ENCODE measurements at places on chromosomes 2 and 18.

DNA sequence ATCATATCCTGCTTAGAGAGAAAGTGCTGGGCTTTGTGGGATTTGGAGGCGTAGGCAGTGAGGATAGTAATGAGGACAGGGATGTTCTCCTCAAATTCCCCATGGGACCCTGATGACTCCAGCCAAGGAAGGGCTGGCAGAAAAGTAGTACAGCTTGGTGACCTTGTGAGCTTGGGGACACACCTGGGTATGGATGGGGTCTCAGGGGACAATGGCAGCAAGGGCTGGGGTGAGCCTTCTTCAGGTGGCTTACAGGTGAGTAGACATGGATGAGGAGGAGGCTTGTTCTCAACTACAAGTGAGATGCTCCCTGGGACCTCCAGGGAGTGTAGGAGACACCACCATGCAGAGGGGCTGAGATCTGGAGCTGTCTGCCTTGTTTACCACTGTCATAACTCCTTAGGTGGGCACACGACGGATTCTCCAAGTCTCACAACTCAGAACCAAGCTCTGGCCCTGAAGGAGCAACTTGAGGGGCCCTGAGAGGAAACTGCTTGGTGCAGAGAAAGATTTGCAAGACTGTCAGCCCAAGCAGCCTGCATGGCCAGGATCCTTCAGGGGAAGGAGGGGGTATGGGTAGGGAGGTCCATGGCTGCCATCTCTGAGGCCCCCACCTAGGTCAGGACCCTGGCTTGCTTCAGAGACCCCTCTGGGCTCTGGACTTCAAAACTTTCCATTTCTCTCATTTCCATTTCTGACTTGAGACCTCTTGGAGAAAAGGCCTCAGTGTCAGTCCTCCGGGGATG is 262.8 kb downstream of the DYSF start:
- no peak for DNase-seq

GRCh38 chr2:132797556-132797955 is 127.6 kb upstream of the LYPD1 start:
- DNase-seq, result no peak

- peak; percentile 71 for DNase-seq
These were observed 104.4 kb upstream of the SALL3 start for GRCh38 chr18:78875016-78875777.

DNA sequence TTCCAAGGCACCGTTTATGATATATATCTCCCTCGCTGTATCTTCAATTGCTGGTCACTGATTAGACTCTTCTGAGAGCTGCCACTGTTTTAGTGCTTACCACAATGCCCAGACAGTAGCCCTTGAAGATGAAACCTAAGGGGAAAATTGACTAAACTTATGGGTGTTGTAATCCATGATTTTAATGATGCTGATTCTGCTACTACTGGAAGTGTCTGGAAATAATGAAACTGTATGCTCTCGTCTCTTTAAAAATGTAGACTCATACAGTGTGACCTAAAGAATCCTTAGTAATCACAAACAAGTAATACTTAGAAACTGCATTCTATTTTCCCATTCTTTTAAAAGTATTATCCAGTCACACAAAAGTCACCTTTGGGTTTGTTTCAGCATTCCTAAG is 5.5 kb upstream of the SLC8A1 start:
- no peak for DNase-seq

- DNase-seq, result no peak
These were observed 66.7 kb upstream of the HS6ST1 start for GRCh38 chr2:128385365-128385764.

- no peak for DNase-seq
These were observed 4.7 kb downstream of the DGKD start for GRCh38 chr2:233358947-233359346.

DNA sequence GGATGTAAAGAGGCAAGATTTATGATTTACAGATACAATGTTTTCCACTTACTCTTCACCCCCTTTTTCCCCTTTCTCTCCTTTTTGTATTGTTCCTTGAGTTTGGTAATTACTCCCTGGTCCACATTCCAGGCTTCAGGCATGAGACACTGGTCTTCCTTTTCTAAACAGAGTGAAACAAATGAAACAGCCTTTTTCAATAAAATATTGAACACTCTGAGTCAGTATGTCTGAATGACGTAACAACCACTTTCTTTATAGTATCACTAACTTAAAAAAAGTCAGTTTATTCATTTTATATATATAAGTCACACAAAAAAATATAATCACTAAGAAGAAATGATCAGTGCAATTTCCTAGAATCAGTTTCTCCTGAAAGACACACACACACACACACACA is 79.7 kb downstream of the STRN start:
- no peak for DNase-seq

- no peak for DNase-seq
These were observed 301.7 kb downstream of the PHLPP1 start for GRCh38 chr18:63017076-63017475.

- DNase-seq, result no peak
These were observed 33.8 kb upstream of the CYP1B1 start for GRCh38 chr2:38109732-38110181.

- peak; percentile 57 for DNase-seq
These were observed 10.0 kb upstream of the GBX2 start for GRCh38 chr2:236177967-236178889.

DNA sequence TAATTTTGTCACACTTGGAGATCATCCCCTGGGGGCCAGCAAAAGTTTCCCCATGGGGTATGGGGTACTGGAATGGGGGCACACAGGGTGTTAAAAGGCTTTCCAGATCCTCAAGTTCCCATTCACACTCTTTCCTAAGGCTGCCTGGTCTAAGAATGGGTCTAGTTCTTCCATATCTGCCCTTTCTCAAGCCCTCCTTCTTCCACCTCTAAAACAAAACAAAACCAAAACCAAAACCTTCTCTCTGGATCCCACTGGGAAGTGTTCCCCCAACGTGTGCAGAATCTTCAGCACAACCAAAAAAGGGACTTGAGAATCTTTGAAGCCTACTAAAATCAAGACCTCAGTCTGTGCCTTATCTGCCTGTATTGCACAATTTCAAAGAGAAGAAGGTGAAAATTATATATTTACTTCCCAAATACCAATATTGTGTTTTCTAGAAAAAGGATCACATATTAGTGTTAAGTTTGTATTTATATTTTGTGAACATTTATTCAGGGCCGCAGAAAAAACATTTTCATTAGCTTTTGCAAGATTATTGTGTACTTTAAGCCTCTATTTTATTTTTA is 207.2 kb upstream of the TCF4 start:
- DNase-seq, result no peak

- no peak for DNase-seq
These were observed 42.2 kb downstream of the ARID5A start for GRCh38 chr2:96578731-96579130.
